ENCODE measurements at places on chromosomes 6 and 20.

GRCh38 chr6:149922642-149923326 is at the start of gene RAET1G:
RAET1G (minus strand) TSS chr6:149923121; CDS start chr6:149923010, 111 bp downstream.
- DNase-seq = peak; percentile 93
- peak within 1 kb of the TSS; percentile 26 for H3K4me3 ChIP-seq
- H3K27me3 ChIP-seq = no peaks in the 10 kb centered on the region
- H3K27ac ChIP-seq = no peak within 1 kb of the TSS
- H3K4me1 ChIP-seq = peaks cover 27% of the 10 kb centered on the region
- no peaks in the 10 kb centered on the region for H3K36me3 ChIP-seq

DNA sequence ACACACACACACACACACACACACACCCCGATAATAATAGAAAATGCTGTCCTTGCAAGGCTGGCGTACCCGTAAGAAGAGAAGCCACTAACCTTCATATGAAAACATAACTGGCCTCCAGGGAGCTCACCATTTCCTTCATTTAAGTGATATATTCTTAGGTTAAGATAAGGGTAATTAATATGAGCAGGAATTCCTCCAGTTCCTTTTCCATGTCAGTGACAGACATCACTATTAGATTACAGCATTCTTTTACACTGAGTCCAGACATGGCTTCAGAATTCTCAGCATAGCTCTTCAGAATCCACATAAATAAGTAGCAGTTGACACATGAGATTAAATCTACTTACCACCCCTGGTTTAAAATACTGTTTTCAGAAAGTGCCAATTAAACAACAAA is 121.9 kb downstream of the SIM1 start:
- H3K27me3 ChIP-seq = no peaks in the 10 kb centered on the region
- H3K27ac ChIP-seq = no peak overlapping the region
- H3K4me1 ChIP-seq = peaks cover 10% of the 10 kb centered on the region
- no peak for DNase-seq
- H3K36me3 ChIP-seq = no peaks in the 10 kb centered on the region

DNA sequence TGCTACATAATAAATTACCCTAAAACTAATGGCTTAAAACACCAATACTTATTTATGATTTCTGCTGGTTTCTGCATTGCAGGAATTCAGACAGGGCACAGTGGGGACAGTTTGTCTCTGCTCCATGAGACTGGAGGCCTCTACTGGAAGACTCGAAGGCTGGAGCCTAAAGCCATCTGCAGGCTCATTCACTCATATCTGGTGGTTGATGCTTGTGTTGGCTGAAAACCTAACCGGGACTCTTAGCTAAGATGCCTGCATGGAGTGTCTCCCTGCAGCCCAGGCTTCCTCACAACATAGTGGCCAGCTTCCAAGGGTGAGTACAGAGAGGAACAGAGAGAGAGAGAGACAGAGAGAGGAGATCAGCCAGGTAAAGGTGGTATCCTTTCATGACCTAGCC is 195.5 kb upstream of the FOXA2 start:
- no peaks in the 10 kb centered on the region for H3K36me3 ChIP-seq
- H3K27me3 ChIP-seq = no peaks in the 10 kb centered on the region
- H3K4me1 ChIP-seq = no peaks in the 10 kb centered on the region
- no peak overlapping the region for H3K27ac ChIP-seq
- no peak for DNase-seq
- no peak overlapping the region for H3K4me3 ChIP-seq

GRCh38 chr20:32526541-32526940 is 58.6 kb downstream of the NOL4L start:
- DNase-seq = peak; percentile 62
- peaks cover 45% of the 10 kb centered on the region for H3K4me1 ChIP-seq
- no peaks in the 10 kb centered on the region for H3K36me3 ChIP-seq
- H3K4me3 ChIP-seq = no peak overlapping the region

GRCh38 chr6:12163149-12163548 is 127.0 kb upstream of the EDN1 start:
- H3K4me1 ChIP-seq = no peaks in the 10 kb centered on the region
- no peak overlapping the region for H3K27ac ChIP-seq
- no peaks in the 10 kb centered on the region for H3K27me3 ChIP-seq
- DNase-seq = no peak

GRCh38 chr6:2706558-2706957 is 44.2 kb downstream of the MYLK4 start:
- H3K36me3 ChIP-seq = no peaks in the 10 kb centered on the region
- no peaks in the 10 kb centered on the region for H3K27me3 ChIP-seq
- H3K27ac ChIP-seq = no peak overlapping the region

DNA sequence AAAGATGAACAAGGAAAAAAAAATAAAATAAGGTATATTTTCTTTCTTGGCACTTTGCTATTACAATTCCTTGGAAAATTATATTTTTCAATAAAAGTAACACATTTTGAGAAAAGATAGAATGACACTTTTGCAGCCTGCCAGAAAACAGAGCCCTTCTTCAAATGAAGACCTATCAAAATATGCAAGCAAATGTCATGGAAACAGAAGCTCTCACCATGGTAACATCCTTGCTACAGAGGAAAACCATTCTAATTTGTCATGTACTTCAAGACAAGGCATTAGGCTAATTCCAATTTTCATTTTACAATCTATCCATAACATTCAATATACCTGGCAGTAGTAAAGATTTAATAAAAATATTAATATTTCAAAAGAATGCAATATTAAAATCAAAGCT is 177.9 kb downstream of the RNGTT start:
- H3K36me3 ChIP-seq = no peaks in the 10 kb centered on the region
- no peaks in the 10 kb centered on the region for H3K4me1 ChIP-seq
- H3K27me3 ChIP-seq = no peaks in the 10 kb centered on the region
- no peak overlapping the region for H3K4me3 ChIP-seq
- DNase-seq = no peak
- H3K27ac ChIP-seq = no peak overlapping the region

DNA sequence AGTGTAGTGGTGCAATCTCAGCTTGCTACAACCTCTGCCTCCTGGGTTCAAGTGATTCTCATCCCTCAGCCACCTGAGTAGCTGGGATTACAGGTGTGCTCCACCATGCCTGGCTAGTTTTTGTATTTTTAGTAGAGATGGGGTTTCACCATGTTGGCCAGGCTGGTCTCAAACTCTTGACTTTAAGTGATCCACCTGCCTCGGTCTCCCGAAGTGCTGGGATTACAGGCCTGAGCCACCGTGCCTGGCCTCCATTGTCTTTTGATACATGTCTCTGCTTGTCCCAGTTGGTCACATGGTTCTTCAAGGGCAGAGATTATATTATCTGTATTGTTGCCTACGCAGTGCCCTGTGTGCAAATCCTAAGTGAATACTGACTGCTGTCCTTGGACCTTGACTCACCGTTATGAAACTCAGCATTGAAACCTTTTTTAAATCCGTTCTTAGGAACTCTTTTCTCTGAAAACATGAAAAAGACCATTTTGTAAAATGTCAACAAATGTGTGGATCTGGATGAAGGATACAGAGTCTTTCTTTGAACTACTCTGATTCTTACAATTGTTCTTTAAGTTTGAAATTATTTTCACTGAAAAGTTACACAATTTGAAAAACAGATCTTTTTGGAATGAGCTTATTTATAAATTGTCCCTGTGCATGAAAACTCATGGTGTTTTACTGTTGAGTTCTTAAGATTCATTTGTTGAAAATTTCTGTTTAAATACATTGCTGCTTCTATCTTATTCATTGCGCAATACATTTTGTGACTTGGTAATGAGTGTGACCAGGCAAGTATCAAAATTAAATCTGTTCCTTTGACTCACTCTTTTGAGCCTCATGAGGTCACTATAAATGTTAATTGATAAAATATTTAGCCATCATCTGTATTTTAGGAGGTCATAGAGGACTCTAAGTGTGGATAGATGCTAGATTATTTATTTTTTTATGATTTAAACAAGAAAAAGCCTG is 293.5 kb downstream of the UTRN start:
- H3K4me1 ChIP-seq = peaks cover 7% of the 10 kb centered on the region
- no peak overlapping the region for H3K27ac ChIP-seq
- DNase-seq = no peak
- no peak overlapping the region for H3K4me3 ChIP-seq
- peaks cover 5% of the 10 kb centered on the region for H3K36me3 ChIP-seq
- no peaks in the 10 kb centered on the region for H3K27me3 ChIP-seq

GRCh38 chr20:47821481-47822100 is 36.3 kb upstream of the SULF2 start:
- H3K27me3 ChIP-seq = no peaks in the 10 kb centered on the region
- H3K27ac ChIP-seq = no peak overlapping the region
- no peak for DNase-seq
- no peaks in the 10 kb centered on the region for H3K4me1 ChIP-seq

GRCh38 chr6:132268209-132268608 is 133.1 kb downstream of the MOXD1 start:
- H3K36me3 ChIP-seq = no peaks in the 10 kb centered on the region
- no peak for DNase-seq
- H3K27ac ChIP-seq = no peak overlapping the region
- H3K4me3 ChIP-seq = no peak overlapping the region
- peaks cover 9% of the 10 kb centered on the region for H3K4me1 ChIP-seq

DNA sequence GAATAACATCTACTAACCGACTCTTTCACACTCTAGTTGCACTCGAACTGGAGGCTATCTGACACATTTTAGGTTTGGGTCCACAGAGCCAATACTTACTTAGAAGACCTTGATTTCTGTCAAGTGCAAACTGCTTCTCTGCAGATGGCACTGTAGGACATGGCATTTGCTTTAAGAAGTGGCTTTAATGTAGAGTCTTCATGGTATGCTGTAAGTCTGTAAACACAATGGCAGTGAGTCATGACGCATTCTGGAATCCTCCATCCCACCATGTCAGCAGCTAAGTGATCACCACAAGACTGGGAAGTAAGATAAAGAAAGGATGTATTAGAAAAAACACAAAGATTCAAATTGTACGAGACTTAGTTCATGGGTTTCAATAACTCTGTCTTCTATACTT is 377.0 kb upstream of the NOX3 start:
- H3K4me1 ChIP-seq = no peaks in the 10 kb centered on the region
- no peaks in the 10 kb centered on the region for H3K27me3 ChIP-seq
- no peak for DNase-seq
- no peak overlapping the region for H3K4me3 ChIP-seq

- H3K27ac ChIP-seq = peak overlapping the region; percentile 38
- DNase-seq = no peak
- no peaks in the 10 kb centered on the region for H3K36me3 ChIP-seq
These were observed 4.5 kb upstream of the PTCRA start for GRCh38 chr6:42911171-42912021.

- no peaks in the 10 kb centered on the region for H3K4me1 ChIP-seq
- H3K27ac ChIP-seq = no peak overlapping the region
- no peaks in the 10 kb centered on the region for H3K27me3 ChIP-seq
These were observed 39.9 kb upstream of the TGM2 start for GRCh38 chr20:38205001-38205400.

GRCh38 chr20:62837790-62838127 is 20.9 kb downstream of the COL9A3 start:
- peaks cover 8% of the 10 kb centered on the region for H3K4me1 ChIP-seq
- H3K27ac ChIP-seq = no peak overlapping the region
- no peaks in the 10 kb centered on the region for H3K27me3 ChIP-seq

DNA sequence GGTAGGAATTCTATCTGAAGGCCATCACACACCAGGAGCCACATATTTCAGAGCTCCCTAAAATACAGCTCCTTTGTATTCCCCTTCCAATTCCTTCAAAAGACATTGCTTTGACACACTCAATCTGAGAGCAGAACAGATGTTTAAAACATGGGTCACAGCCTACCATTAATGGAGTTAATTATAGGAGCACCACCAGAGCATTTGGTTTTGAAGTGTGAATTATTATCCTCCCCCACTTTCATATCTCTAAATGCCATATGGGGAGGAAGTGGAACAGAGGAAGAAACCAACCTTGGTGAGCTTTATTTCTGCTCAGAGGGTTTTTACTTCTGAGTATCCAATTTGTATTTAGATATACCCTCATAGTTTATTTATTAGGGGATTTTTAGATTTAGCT is 50.7 kb upstream of the TNFRSF21 start:
- H3K4me3 ChIP-seq = no peak overlapping the region
- H3K36me3 ChIP-seq = no peaks in the 10 kb centered on the region
- no peak for DNase-seq

DNA sequence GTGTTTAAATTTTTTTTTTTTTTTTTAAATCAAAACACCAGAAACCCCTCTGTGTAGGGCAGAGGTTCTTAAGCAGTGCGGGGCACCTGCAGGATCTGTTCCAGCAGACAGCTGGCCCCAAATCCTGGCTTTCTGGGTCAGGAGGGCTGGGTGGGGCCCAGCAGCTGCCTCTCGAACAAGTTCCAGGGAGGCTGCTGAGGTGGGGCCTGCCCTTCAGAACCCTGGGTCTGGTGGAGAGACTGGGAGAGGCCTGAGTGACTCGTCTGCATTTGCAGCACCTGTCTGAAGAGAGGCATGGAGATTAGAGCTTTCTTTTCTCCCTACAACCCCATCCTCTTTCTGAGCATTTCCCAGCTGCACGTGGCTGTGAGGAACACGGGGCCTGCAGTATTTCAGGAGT is 8.4 kb downstream of the PSMG4 start:
- no peak for DNase-seq
- H3K36me3 ChIP-seq = peaks cover 6% of the 10 kb centered on the region
- H3K4me3 ChIP-seq = no peak overlapping the region
- no peaks in the 10 kb centered on the region for H3K27me3 ChIP-seq
- H3K4me1 ChIP-seq = peaks cover 13% of the 10 kb centered on the region

GRCh38 chr20:40336533-40336932 is 352.5 kb downstream of the MAFB start:
- H3K4me3 ChIP-seq = no peak overlapping the region
- no peaks in the 10 kb centered on the region for H3K36me3 ChIP-seq
- H3K4me1 ChIP-seq = no peaks in the 10 kb centered on the region
- no peak overlapping the region for H3K27ac ChIP-seq
- H3K27me3 ChIP-seq = no peaks in the 10 kb centered on the region

DNA sequence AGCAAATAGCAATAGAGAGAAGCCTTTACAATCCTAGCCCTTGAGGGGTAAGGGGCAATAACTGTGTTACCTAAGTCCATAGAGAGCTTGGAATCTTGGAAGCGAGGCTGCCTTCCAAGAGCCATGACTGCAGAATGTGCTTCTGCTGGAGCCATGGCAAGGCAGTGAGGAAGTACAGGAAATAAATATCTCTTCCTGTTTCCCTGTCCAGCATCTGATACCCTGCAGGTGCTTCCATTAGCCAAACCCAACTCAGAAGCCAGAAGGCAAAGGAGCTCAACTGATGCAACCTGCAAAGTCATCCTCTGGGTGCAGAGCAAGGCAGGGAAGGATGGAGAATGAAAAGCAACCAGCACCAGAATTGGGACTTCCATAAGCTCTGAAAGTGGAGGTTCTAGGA is 41.0 kb upstream of the KLHL31 start:
- H3K4me3 ChIP-seq = no peak overlapping the region
- H3K27me3 ChIP-seq = no peaks in the 10 kb centered on the region
- H3K4me1 ChIP-seq = no peaks in the 10 kb centered on the region
- no peak for DNase-seq

DNA sequence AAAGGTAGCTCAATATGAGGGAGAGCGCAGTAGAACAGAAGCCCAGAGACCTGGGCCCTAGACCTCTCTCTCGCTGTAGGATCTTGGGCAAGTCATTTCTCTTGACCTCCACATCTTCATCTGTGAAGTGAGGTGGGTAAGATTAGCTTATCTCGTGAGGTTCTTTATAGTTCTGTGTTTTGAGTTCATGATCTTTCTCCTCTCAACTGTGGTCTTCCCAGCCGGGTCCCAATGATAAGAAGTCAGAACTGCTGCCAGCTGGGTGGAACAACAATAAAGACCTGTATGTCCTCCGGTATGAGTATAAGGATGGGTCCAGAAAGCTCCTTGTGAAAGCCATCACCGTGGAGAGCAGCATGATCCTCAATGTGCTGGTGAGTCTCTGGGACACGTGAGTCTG is 6.9 kb downstream of the PSMF1 start:
- H3K4me1 ChIP-seq = peaks cover 29% of the 10 kb centered on the region
- H3K27ac ChIP-seq = no peak overlapping the region
- peaks cover 37% of the 10 kb centered on the region for H3K36me3 ChIP-seq
- H3K27me3 ChIP-seq = no peaks in the 10 kb centered on the region

All from body of pancreas (tissue), 4 donors.